ENCODE measurements at places on chromosomes 13 and 19.

DNA sequence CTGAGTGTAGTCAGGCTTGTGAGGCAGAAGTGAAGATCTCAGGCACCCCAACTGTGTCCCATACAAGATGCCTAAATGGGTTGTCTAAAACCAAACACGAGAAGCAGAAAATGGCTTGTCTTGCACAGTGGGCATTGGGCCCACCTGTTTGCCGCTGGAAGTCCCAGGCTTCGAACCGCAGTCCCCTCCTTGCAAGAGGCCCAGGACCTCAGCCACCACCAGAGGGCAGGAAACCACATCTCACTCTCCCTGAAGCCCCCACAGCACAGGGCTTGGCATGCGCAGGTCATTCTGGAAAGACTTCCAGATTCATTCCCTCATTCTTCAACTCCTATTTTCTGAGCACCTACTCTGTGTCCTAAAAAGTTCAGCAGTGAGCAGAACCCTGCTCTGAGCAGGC is 973.7 kb downstream of the UQCRFS1 start:
- H3K27ac ChIP-seq: no peak overlapping the region
- no peaks in the 10 kb centered on the region for H3K4me1 ChIP-seq
- no peak overlapping the region for H3K4me3 ChIP-seq
- DNase-seq: no peak
- no peaks in the 10 kb centered on the region for H3K27me3 ChIP-seq

- no peak for DNase-seq
- no peaks in the 10 kb centered on the region for H3K36me3 ChIP-seq
- no peaks in the 10 kb centered on the region for H3K4me1 ChIP-seq
- H3K27me3 ChIP-seq: no peaks in the 10 kb centered on the region
Measured at GRCh38 chr13:74751739-74752138, 617.5 kb upstream of the KLF12 start.

GRCh38 chr13:66362485-66362884 is 867.7 kb downstream of the PCDH9 start:
- H3K4me3 ChIP-seq: no peak overlapping the region
- no peak overlapping the region for H3K27ac ChIP-seq
- no peak for DNase-seq
- no peaks in the 10 kb centered on the region for H3K27me3 ChIP-seq
- H3K4me1 ChIP-seq: no peaks in the 10 kb centered on the region
- H3K36me3 ChIP-seq: no peaks in the 10 kb centered on the region

DNA sequence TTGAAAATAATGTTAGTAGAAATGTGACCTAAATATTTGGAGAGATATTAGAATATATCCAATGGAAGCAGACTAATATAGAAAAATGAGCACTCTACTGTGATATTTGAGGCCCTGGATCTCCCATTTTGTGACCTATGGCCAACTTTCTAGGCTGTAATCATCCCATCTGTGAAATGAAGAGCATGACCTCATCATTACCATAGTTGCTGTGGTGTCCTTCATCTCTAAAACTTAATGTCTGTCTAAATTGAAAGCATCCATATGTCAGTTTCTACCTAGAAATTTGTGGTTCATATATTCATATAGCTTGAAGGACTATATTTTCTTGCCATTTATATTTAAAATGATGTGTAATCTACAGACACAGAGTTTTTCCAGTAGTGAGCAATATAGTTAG is 41.6 kb downstream of the PAN3 start:
- H3K27ac ChIP-seq: no peak overlapping the region
- no peaks in the 10 kb centered on the region for H3K27me3 ChIP-seq
- no peak for DNase-seq
- H3K4me1 ChIP-seq: no peaks in the 10 kb centered on the region

- peaks cover 20% of the 10 kb centered on the region for H3K27me3 ChIP-seq
- peaks cover 5% of the 10 kb centered on the region for H3K4me1 ChIP-seq
- H3K27ac ChIP-seq: no peak overlapping the region
- no peaks in the 10 kb centered on the region for H3K36me3 ChIP-seq
- H3K4me3 ChIP-seq: no peak overlapping the region
Measured at GRCh38 chr13:42803563-42804204, 22.3 kb downstream of the FAM216B start.

GRCh38 chr13:47036294-47037008 is 139.6 kb upstream of the HTR2A start:
- H3K4me1 ChIP-seq: no peaks in the 10 kb centered on the region
- H3K4me3 ChIP-seq: no peak overlapping the region
- H3K27ac ChIP-seq: no peak overlapping the region
- no peaks in the 10 kb centered on the region for H3K36me3 ChIP-seq

DNA sequence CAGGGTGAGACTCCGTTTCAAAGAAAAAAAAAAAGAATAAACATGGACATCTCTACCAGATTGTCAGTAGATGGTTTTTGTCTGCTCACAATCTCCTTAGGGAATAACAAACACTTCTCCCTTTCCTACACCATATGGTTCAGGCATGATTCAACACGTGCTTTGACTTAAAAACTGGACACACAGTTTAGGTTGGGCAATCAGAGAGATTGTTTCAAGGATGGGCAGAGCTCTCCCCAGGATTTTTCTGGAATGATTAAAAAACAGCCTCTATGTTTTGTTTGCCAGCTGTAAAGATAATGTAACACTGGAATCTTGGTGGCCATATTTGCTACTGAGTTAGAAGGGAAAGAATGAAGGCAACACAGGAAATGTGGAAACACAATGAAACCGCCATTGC is 150.1 kb upstream of the TSC22D1 start:
- peaks cover 10% of the 10 kb centered on the region for H3K27me3 ChIP-seq
- peaks cover 5% of the 10 kb centered on the region for H3K4me1 ChIP-seq
- no peak overlapping the region for H3K4me3 ChIP-seq
- no peak overlapping the region for H3K27ac ChIP-seq
- no peak for DNase-seq

DNA sequence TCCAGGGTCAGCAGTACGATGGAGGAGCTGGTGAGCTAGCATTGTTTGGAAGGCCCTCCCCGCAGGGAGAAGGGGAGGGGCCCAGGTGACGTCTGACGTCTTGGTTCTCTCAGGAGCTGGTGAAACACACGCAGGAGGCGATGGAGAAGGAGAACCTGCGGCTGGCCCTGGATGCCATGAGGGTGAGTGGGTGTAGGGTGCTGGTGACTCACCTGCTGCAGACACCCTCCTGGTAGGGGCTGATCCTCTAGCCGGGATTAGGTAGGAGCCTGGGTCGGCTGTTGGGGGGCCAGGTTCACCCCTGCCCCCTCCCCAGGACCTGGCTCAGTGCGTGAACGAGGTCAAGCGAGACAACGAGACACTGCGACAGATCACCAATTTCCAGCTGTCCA is 55.8 kb downstream of the VAV1 start:
- peaks cover 7% of the 10 kb centered on the region for H3K4me1 ChIP-seq
- no peaks in the 10 kb centered on the region for H3K27me3 ChIP-seq
- peak overlapping the region; percentile 62 for H3K27ac ChIP-seq
- peaks cover 77% of the 10 kb centered on the region for H3K36me3 ChIP-seq
- DNase-seq: no peak
- H3K4me3 ChIP-seq: no peak overlapping the region

DNA sequence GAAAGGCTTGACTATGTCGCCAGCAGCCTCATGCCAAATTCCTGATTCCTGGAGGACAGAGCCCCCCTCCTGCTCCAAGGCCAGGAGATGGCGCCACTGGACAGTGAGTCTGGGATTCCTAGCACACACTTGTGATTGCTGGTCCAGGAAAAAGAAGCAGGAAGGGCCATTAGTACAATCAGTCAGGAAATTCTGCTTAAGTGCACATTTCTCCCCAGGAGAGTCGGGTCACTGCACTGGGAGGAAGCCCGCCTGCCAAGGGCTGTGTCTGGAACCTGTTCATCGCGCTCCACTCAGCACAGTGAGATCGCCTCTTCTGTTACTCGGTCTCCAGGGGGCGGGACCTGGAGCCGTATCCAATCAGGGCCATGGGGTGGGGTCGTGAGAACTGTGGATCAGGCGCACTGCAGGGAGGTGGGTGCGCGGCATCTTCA is 65.1 kb downstream of the ZNF823 start:
- H3K36me3 ChIP-seq: no peaks in the 10 kb centered on the region
- H3K4me1 ChIP-seq: no peaks in the 10 kb centered on the region
- H3K27ac ChIP-seq: no peak overlapping the region
- no peaks in the 10 kb centered on the region for H3K27me3 ChIP-seq
- no peak for DNase-seq
- no peak overlapping the region for H3K4me3 ChIP-seq

DNA sequence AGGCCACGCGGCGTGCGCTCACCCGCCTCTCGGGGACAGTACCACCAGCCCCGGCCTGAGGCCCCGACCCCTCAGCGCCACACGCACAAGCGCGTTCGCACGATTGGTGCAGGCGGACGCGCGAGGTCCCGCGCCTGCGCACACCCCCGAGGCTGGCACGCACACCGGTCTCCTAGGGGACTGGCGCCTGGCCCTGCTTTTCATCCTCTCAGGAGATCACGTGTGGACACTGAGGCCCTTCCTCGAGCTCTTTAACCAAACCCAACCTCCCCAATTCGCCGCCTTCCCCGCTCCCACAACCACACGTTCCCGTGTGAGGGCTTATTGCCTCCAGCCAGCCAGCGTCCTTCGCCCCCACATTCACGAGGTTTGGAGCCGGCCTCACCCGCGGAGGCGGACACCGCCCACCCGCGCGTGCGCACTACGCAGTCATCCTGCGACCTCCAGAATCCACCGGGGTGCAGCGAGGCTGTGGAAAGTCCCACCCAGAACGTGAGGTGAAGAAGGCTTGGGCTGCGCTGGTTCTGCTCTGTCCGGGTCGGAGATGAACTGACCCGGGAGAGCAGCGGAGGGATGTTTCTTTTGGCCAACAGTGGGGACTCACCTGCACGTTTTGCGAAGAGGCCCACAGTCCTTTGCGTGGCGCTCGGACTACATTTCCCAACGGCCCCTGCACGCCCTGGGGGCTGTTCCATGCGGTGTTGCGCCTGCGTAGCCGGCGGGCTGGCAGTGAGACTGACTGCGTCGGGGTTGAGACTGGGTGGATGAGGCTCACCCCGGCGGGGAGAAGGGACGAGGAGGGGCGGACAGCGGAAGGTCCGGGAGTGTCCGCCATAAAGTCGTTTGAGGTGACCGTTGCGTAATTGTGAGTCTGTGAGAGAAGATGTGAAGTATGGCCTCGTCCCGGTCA is 539 bp upstream of the ZNF667 start:
- H3K36me3 ChIP-seq: peaks cover 18% of the 10 kb centered on the region
- peaks cover 4% of the 10 kb centered on the region for H3K27me3 ChIP-seq
- no peak overlapping the region for H3K27ac ChIP-seq
- H3K4me1 ChIP-seq: peaks cover 6% of the 10 kb centered on the region
- no peak for DNase-seq

DNA sequence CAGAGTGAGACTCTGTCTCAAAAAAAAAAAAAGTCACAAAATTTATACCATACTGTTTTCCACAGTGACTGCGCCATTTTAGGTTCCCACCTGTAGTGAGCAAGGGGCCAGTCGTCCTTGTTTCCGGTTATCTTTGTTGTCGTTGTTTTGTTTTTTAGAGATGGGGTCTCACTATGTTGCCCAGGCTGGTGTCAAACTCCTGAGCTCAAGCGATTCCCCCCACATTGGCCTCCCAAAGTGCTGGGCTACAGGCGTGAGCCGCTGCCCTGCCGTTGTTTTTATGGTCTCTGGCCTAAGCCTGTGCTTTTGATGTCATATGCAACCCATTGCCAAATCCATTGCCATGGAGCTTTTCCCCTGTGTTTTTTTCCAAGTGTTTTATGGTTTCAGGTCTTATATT is 3.3 kb downstream of the UPF3A start:
- no peaks in the 10 kb centered on the region for H3K27me3 ChIP-seq
- H3K4me3 ChIP-seq: no peak overlapping the region

- no peak for DNase-seq
- no peaks in the 10 kb centered on the region for H3K4me1 ChIP-seq
- H3K4me3 ChIP-seq: no peak overlapping the region
- H3K27ac ChIP-seq: no peak overlapping the region
Measured at GRCh38 chr13:83634601-83635000, 247.7 kb downstream of the SLITRK1 start.

DNA sequence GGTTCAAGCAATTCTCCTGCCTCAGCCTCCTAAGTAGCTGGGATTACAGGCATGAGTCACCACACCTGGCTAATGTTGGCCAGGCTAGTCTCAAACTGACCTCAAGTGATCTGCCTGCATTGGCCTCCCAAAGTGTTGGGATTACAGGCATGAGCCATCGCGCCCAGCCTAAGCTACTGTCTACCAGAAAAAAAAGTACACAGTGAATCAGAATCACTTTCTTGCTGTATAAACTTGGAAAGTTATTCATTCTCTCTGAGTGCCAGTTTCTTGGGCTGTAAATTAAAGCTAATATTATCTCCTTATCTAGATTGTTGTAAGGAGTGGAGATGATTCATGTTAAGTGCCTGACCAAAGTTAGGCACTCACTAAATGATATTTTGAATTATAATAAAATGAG is 242.8 kb downstream of the ENOX1 start:
- no peaks in the 10 kb centered on the region for H3K36me3 ChIP-seq
- H3K27me3 ChIP-seq: no peaks in the 10 kb centered on the region
- H3K4me3 ChIP-seq: no peak overlapping the region
- no peak overlapping the region for H3K27ac ChIP-seq
- DNase-seq: no peak

DNA sequence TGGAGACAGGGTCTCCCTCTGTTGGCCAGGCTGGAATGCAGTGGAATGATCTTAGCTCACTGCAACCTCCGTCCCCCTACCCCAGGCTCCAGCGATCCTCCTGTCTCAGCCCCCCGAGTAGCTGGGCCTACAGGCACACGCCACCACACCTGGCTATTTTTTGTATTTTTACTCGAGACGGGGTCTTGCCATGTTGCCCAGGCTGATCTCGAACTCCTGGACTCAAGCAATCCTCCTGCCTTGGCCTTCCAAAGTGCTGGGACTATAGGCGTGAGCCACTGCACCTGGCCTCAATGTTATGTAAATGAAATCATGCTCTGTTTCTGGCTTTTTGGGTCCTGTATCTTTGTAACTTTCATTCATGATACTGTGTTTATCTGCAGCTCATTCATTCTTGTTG is 8.1 kb upstream of the ZNF579 start:
- peaks cover 3% of the 10 kb centered on the region for H3K36me3 ChIP-seq
- peaks cover 24% of the 10 kb centered on the region for H3K27me3 ChIP-seq

DNA sequence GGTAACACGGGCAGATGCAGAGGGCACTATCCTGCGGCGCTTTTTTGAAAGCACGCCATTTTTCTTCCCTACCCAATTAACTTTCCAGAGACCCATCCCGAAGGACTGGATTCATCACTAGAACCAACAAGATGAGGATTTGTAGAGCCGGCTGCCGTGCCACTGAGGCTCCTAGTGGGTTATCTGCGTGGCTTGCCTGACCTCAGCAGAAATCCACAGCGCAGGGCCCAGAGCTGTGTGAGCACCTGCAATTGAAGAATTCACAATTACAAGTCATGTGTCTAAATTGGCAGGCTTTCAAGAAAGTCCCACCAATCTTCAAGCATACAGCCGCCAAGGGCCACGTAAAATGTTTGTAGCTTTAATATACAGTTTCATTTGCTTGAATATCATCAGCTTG is 75.5 kb downstream of the ALOX5AP start:
- peaks cover 6% of the 10 kb centered on the region for H3K27me3 ChIP-seq
- no peak overlapping the region for H3K4me3 ChIP-seq
- no peak for DNase-seq
- peaks cover 2% of the 10 kb centered on the region for H3K4me1 ChIP-seq
- no peak overlapping the region for H3K27ac ChIP-seq

- H3K27me3 ChIP-seq: peaks cover 4% of the 10 kb centered on the region
- peak overlapping the region; percentile 18 for H3K27ac ChIP-seq
- H3K4me3 ChIP-seq: no peak overlapping the region
- no peaks in the 10 kb centered on the region for H3K36me3 ChIP-seq
- H3K4me1 ChIP-seq: peaks cover 45% of the 10 kb centered on the region
Measured at GRCh38 chr13:23752111-23753001, 136.8 kb downstream of the MIPEP start.

- no peak overlapping the region for H3K27ac ChIP-seq
- peaks cover 44% of the 10 kb centered on the region for H3K36me3 ChIP-seq
- DNase-seq: peak; percentile 27
- H3K4me3 ChIP-seq: no peak overlapping the region
- H3K4me1 ChIP-seq: peaks cover 5% of the 10 kb centered on the region
Measured at GRCh38 chr19:4660181-4660791, 9.9 kb downstream of the MYDGF start.

All from activated CD4-positive, alpha-beta memory T cell treated with anti-CD3 and anti-CD28 coated beads, Interleukin-2, amount 10 ng/mL, durations not matched to agents 7 days and 5 days (primary cell).